ENCODE measurements at places on chromosomes 2 and 18.

DNA sequence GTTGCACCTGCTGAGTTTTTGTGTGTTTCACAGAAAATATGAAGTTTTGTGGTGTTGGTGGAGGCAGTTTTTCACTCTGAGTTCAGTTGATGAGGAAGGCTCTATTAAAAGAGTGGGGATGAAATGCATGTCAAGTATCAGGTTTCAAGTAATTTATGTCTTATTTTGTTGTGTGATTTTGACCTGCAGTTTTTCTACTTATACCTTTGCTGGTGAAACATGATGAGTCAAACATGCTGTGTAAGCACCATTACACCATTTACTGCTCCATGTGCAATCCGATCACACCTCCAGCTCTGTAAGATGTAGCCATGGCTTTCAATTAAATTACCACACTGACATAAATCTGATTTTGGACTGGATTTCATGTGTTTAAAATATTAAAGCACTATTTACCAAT, 174.5 kb upstream of the ZEB2 start:
- no peak for DNase-seq

DNA sequence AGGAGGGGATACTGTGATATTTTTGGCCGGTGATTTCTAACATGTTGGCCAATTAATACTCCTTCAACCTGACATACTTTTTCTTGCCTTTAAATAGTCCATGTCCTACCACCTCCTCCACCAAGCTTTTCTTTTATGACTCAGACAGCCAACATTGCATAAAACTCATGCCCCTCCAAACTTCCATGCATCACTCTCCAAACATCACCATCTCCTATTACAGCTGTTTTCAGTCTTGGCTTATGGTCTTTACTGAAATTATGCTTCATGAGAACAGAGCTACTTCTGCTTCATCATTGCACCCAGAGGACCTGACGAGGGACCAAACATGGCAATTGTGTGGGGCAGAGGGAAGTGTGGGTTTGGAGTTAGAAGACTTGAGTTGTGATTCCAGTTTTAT, 305.4 kb downstream of the LPIN1 start:
- no peak for DNase-seq

GRCh38 chr2:38491436-38491835, 111.3 kb downstream of the HNRNPLL start:
- DNase-seq: no peak

DNA sequence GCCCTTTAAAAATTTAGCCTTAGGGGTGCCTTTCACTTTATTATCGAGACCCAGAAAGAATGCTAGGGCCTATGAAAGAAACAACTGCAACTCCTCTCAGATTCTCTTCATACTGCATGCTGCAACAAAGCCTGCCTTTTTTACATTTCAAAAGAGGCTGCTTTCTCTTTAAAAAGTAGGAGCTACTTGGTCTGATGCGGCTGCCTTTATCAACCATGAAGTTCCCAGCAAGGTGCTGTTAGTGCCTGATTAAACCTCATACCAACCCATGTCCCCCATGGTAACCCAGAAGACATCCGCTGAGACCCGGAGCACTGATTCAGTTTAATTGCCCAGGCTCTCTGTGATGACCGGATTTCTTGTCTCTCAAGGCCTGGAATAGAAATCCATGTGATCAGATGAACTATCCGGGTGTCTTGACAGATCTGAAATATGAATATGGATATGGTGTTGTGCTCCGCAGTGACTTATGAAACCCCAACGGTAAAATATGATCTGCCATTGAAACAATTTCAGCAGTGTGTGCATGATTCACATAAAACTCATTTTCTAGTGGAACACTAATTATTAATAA, 368.3 kb downstream of the ZNF521 start:
- DNase-seq: no peak

DNA sequence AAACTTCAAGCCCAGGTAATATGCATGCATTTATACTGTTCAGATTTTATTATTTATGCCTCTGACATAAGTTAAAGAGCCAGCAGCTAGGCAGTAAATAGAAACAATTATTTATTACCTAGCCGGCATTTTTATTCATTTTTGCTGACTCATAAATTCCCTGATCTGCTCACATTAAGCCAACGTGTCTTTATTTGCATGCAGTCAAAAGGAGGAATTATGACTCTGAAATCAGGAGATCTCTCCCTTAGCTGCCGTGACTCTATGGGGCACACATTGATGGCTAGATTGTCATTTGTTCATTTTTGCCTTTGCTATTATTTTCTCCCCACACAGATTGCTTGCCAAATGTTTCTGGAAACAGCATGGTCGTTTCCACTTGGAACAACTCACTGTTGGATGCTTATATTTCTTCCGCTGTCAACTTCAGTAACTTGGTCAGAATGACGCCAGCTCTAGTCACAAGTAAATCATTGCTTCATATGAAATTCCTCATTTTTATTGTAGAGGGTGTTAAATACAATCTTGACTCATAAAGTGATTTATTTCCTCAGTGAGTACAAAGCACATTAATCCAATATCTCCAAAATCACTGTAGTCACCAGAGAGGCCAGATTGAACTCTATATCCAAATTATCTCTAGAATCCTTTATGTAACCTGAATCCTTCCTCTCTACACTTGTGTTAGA, 15.9 kb upstream of the ZBTB14 start:
- DNase-seq: no peak

- DNase-seq: no peak
Measured at GRCh38 chr18:76953583-76954233, 131.4 kb downstream of the ZNF236 start.
